ENCODE measurements at places on chromosomes 7 and 10. TPM values are rescaled to one million over a fixed set of nuclear protein-coding genes. Genes with fewer than 3 reads are reported as not detected.

- H3K36me3 ChIP-seq = peaks cover 58% of the 10 kb centered on the region
- peaks cover 38% of the 10 kb centered on the region for H3K4me1 ChIP-seq
- no peak overlapping the region for H3K4me3 ChIP-seq
- H3K27me3 ChIP-seq = no peaks in the 10 kb centered on the region
Observed at GRCh38 chr10:74033702-74034101, 35.8 kb downstream of the VCL start.

DNA sequence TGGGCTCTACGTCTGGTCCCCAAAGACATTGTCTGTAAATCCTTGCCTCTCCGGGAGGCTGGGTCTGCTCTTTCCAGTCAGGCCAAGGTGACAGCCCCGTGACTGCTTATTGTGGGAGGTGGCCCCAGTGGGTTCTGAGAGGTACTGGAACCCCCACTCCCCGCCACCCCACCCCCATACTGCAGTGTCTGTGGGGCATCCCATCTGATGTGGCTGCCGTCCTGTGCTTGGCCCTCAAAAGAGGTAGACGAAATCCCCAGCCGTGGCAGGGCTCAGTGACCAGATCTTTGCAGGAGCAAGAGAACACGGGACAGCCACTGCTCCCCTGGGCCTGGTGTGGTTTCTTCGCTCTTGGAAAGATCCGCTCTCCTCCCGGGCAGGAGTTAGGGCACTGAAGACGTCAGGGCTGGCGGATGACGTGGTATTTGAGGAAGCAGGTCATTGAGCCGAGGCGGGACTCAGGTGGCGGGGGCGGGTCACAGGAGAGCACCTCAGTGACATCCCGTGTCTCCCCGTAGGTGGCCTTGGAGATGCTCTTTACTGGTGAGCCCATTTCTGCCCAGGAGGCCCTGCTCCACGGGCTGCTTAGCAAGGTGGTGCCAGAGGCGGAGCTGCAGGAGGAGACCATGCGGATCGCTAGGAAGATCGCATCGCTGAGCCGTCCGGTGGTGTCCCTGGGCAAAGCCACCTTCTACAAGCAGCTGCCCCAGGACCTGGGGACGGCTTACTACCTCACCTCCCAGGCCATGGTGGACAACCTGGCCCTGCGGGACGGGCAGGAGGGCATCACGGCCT lies 20.7 kb downstream of the ECHDC3 start:
- no peak overlapping the region for H3K27ac ChIP-seq
- H3K27me3 ChIP-seq = no peaks in the 10 kb centered on the region
- DNase-seq = no peak
- H3K4me1 ChIP-seq = peaks cover 4% of the 10 kb centered on the region
- no peaks in the 10 kb centered on the region for H3K36me3 ChIP-seq

- no peaks in the 10 kb centered on the region for H3K4me1 ChIP-seq
- DNase-seq = no peak
- no peaks in the 10 kb centered on the region for H3K36me3 ChIP-seq
- H3K27me3 ChIP-seq = peaks cover 52% of the 10 kb centered on the region
Observed at GRCh38 chr7:26489391-26489790, 197.7 kb downstream of the SNX10 start.

- no peak overlapping the region for H3K4me3 ChIP-seq
- H3K27ac ChIP-seq = no peak overlapping the region
- H3K4me1 ChIP-seq = peaks cover 33% of the 10 kb centered on the region
- H3K36me3 ChIP-seq = no peaks in the 10 kb centered on the region
- peak; percentile 28 for DNase-seq
Observed at GRCh38 chr10:5656737-5657579, 9.4 kb downstream of the ASB13 start.

GRCh38 chr7:108079648-108080591 lies 50.2 kb downstream of the LAMB4 start:
- H3K27ac ChIP-seq = peak overlapping the region; percentile 47
- H3K36me3 ChIP-seq = no peaks in the 10 kb centered on the region
- no peak for DNase-seq
- H3K27me3 ChIP-seq = no peaks in the 10 kb centered on the region
- no peak overlapping the region for H3K4me3 ChIP-seq

GRCh38 chr7:50209461-50210135 lies 94.9 kb upstream of the IKZF1 start:
- H3K36me3 ChIP-seq = no peaks in the 10 kb centered on the region
- no peaks in the 10 kb centered on the region for H3K27me3 ChIP-seq
- no peak for DNase-seq
- H3K4me3 ChIP-seq = no peak overlapping the region
- no peak overlapping the region for H3K27ac ChIP-seq

Gene TDRD1
- not detected for total RNA-seq

Gene PRF1
- total RNA-seq = 8.6 TPM

Data from K562 (cell line).